GM12878 (cell line): ENCODE measurements at places on chromosomes 12 and 14.
A peak's percentile ranks its signal among the peaks of the same experiment; 100 is the strongest.

DNA sequence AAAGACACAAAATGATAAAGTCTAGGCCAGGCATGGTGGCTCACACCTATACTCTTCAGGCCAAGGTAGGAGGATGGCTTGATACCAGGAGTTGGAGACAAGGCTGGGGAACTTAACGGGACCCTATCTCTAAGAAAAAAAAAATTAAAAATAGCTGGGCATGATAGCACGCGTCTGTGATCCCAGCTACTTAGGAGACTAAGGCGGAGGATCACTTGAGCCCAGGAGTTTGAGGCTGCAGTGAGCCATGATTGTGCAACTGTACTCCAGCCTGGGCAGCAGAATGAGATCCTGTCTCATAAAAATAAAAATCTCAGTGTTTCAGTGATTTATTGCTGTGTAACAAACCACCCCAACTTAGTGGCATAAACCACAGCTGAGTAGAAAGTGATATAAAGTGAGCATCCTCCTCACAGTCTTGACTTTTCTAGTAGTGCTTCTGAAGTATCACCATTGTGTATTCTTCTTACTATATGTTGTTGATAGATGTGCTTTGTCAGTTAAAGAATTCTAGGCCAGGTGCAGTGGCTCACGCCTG, 10.6 kb upstream of the ATF1 start:
- no peak for DNase-seq

GRCh38 chr12:115023279-115024265, 339.6 kb upstream of the TBX3 start:
- no peak for DNase-seq

DNA sequence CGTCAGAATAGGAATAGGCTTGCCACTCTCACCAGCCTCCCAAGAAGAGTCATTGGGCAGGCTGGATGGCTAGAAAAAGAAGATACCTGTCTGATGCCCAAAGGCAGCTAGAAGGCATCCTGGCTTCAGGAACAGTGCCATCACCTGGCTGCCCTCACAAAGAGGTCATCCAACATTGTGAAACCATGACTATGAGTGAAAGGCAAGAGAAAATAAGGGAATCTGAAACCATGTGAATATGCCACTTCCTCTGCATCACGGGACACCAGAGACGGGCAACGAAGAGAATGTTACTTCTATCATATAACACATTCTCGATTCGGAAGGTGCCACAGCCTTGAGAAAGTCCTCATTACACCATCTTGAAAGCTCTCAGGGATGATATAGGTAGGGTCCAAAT, 182.0 kb downstream of the DAD1 start:
- no peak for DNase-seq

GRCh38 chr14:92573761-92574498, 60.3 kb downstream of the RIN3 start:
- DNase-seq, result no peak

- no peak for DNase-seq
Measured at GRCh38 chr12:80939231-80939950, 1.7 kb upstream of the LIN7A start.

DNA sequence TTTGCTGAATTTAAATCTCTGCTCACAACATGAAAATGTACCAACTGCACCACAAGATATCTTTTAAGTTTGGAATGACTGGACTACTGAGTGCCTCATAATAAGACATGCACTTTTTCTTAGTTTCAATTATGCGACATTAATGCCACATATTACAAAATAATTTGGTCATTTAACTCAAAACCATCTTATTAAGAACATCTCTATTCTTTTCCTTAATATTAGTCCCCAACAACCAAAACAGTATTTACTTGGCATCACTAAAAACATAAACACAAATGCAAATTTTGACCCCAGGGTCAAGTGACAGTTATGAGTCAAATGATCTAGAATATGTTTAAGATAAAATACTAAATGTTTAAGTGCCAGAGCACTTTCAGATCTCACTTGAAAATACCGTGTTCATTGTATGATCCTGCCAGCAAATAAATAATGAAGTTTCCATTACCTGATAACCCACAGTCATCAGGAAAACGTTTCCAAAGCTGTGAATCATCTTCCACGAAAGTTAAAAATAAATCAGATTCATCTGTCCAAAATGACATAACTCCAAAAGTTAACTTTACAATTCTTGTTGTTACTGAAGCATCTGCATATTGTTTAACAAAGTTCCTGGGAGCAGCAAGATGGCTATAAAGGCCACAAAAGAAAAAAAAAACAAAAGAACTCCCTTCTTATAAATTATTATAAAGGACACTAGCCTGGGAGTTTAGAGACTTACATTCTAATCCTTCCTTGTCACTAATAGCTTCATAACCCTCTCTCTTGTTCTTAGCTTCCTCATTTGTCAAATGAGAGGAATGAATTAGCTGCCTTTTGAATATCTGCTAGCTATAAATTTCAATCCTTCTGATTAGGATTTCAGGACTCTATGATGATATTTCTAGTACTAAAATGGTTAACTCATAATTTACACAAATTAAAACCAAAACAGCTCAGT, 30.5 kb upstream of the AP4S1 start:
- peak; percentile 8 for DNase-seq

- no peak for DNase-seq
Measured at GRCh38 chr12:90112666-90113065, 404.0 kb upstream of the ATP2B1 start.

GRCh38 chr14:24264298-24264697, 1.3 kb upstream of the TGM1 start:
- no peak for DNase-seq

- DNase-seq, result no peak
Measured at GRCh38 chr12:80802652-80803400, 86.1 kb downstream of the MYF5 start.

DNA sequence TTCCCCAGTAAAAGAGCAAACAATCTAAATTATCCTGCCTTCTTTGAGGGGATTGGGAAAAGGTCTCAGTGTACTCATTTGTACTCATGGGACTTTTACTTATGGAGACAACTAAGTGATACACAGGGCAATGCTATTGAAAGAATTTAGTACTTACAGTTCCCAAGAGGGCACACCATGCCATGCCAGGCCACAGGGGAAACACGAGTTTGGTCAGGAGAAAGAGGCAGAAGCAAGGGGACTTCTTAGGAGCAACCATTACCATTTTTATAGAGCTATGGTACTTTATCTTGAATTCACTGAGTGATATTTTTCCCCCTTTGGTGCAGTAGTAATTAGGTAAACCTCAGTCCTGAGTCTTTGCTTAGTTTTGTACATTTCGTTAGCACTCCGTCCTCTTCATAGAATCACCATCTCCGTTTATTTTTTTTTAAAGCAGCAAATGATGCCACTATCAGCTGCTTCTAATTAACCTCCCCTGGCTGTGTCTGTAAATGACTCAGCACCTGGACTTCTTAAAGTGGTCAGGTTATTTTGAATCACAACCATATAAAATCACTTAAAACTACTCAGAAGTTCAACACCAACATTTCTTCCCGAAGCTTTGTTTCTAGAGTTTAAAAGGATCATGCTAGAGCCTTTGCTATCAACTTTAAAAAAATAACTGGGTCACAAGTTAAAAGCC, 5.9 kb upstream of the WASHC3 start:
- DNase-seq, result no peak

DNA sequence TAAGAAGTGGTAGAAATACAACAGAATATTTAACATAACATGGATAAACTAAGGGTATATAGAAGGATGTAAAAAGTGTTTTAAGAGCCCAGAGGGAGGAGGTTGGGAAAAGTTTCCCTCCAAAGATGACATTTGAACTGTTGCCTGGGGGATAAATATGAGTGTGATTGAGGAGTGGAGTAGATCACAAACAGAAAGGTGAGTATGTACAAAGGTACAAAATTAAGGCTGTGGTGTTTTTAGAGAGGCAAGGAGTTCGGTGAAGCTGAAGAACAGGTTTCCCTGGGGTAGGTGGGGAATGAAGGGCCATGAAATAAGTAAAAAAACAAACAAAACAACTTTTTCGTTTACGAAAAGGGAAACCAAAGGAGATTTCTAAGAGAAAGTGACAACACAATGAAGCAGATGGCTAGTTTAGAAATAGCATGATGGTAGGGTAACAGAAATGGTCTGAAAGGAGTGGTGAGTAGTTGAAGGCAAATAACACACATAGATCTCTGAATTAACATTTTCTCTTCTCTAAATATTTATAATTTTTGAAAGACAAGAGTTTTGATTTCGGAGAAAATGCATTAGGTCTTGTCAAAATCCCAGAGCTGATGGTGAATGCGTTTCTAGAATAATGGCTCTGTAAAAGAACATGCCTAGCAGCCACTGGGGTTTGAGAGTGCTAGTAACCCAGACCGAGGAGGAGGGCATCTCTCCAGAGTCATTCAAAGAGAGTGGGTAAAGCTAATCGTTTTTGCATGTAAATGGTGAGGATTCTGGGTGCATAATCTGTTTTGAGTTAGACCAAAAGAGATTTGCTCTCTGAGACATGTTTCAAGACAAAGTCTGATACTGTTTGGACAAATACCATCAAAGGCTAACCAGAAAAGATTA, 240.4 kb upstream of the DCN start:
- DNase-seq, result no peak

DNA sequence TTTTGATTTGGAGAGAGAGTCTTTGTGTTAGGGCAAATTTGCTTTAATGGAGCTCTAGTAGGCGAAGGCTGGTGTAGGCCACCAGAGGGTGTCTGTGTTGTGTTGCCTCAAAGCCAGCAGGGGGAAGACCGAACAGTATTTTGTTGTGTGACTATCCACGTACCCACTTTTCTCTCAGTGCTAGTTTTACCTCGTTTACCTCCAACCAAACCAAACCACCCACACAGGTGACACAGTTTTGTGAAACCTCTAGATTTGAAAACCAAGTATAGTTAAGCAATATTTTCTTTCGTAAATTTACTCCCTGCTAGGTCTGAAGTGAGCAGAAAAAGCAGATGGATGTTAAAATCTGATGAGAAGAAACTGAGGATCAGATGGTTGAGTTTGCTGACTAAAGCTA, 36.3 kb upstream of the NPFF start:
- peak; percentile 53 for DNase-seq

- no peak for DNase-seq
Measured at GRCh38 chr12:68631227-68631626, 20.5 kb downstream of the RAP1B start.

GRCh38 chr14:56796259-56796658, 14.0 kb downstream of the OTX2 start:
- DNase-seq, result no peak

DNA sequence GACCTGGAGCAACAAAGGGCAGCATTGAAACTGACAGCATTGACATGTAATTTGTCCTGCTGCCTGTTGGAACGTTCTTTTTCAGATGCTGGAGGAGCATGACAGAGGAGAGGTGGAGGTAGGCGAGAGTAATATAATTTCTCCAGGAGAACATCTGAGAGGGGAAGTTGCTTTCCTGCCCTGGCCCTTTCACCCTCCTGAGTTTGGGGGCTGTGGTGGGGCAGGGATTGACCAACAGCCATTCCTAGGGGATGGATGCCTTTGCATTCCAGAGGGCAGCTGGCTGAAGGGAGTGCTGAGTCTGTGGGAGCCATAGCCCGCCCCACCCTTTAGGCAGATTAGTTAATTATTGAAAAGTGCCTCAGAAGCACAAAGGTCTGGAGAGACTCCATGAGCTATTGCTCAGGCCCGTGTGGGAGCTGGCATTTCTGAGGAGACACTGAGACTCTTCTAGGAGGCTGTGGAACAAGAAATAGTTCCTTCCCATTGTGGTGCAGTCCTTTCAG, 73.5 kb downstream of the ARF6 start:
- DNase-seq, result no peak

DNA sequence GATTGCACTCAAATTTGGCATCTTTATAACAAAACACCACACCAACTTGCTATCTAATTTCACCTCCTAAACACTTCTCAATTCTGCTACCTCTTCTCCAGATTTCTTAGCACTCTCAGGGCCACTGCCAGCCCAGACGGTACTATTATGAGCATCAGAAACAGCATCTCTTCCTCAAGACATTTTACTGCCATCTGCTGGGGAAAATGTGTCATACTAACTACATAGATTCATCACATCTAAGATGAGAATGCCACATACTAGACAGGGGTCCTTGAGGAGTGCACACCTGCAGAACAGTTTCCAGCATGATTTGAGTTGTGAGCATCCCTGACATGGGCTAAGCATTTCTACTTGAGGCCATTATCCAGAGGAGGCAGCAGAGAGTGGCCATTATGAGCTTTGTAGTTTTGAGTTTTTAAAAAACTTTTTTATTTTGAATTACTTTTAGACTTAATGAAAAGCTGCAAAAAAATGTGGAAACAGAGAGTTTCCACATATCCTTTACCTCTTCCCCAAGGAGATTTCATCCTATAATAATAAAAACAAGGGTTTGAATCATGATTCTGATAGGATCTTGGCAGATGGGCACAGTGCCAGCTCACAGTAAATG, 15.1 kb upstream of the GRIP1 start:
- peak; percentile 23 for DNase-seq

DNA sequence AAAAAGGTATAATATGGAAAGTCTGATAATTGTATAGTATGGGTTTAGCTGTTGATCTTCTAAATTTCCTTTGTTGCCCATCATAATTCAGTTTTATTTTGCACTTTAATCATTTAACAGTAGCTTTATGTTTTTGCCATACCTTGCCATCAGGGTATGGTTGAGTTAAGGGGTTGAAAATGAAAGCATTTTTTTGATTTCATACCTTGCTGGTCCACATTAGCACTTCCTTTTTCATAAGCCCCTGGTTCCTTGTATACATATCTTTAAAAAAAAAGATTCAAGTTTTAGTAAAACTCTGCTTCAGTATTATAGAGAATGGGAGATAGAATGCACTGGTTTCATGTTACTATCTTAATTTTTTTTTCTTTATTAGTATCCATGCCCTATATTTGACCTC, 71.1 kb downstream of the MIPOL1 start:
- no peak for DNase-seq

DNA sequence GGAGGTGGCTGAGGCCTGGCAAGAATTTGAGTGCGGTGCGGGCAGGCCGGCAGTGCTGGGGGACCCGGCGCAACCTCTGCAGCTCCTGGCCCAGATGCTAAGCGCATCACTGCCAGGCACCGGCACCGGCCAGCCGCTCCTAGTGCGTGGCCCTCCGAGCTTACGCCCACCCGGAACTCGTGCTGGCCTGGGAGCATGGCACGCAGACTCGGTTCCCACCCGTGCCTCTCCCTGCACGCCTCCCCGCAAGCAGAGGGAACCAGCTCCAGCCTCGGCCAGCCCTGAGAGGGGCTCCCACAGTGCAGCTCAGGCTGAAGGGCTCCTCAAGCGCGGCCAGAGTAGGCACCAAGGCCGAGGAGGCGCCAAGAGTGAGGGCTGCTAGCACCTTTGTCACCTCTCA, 63.7 kb downstream of the CCDC60 start:
- DNase-seq, result no peak
